ENCODE measurements at places on chromosomes 4 and X.

DNA sequence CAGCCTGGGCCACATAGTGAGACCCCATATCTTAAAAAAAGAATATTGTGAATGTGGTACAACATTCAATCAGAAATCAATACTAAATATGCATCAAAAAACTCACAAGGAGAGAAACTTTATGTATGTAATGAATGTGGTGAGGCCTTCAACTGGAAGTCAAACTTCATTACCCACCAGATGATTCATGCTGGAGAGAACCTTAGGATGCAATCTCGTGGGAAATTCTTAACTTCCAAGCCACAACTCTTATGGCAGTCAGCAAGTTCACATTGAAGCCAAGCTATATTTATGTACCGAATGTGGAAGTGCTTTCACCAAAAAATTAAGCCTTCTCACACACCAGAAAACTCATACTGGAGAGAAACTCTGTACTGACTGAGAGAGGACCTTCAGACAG, 84.5 kb upstream of the UXT start:
- DNase-seq: no peak

GRCh38 chr4:54959651-54960116, 165.7 kb downstream of the KDR start:
- no peak for DNase-seq

- no peak for DNase-seq
These were observed 38.9 kb downstream of the DDX60L start for GRCh38 chr4:168441412-168441811.

DNA sequence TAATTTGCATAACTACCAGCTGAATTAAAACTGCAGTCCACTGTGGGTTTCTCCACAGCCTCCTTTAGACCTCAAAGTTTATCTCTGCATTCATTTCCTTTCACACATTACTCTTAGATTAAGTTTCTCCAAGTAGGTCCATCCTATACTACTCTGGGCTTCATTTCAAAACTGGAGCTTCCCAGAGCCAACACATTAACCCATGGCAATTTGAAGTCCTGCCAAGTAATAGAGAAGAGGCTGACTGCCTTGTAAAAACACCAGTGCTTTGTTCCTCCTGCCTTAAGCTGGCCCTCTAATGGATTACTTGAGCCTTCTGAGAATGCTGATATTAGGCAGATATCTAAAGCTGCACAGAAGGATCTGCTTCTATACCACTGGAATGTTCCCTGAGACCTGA, 997.2 kb upstream of the SLIT2 start:
- DNase-seq: no peak

GRCh38 chr4:182483685-182484084, 240.5 kb downstream of the TENM3 start:
- DNase-seq: no peak

- DNase-seq: no peak
These were observed 38.9 kb upstream of the PHEX start for GRCh38 chrX:21993265-21993664.

- DNase-seq: no peak
These were observed 36.4 kb upstream of the RBM41 start for GRCh38 chrX:107154787-107155620.

Measured in effector memory CD4-positive, alpha-beta T cell (primary cell).